ENCODE measurements at places on chromosomes 1 and 21.

GRCh38 chr1:169595764-169596711 is 9.8 kb upstream of the F5 start:
- no peak for DNase-seq

- DNase-seq: no peak
These were observed 6.5 kb downstream of the LCE7A start for GRCh38 chr1:152866321-152866720.

DNA sequence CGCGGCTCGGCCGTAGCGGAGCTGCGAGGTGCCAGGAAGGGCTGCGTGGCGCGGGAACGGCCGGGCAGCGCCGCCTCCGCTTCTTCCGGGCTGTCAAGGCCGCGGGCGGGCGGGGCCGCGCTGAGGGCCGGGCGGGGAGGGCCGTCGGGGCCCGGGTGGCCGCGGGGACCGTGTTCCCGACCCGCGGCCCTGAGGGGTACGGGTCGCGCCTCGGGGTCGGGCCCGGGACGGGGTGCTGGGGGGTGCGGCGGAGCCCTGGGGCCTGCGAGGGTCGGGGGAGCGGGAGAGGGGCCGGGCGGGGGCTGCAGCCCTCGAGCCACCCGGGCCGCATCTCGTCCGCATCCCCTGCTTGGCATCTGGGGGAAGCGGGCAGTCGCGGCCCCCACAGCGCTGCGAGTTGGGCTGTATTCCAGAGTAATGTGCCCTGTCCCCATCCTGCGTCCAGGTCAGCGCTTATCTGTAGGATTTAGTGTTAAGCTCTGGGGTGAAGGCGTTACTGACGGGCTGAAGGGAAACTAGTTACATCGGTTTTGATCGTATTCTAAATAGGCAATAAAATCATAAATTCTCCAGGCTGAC is 379 bp downstream of the RER1 start:
- no peak for DNase-seq

GRCh38 chr1:12179111-12179519 is 12.3 kb downstream of the TNFRSF1B start:
- peak; percentile 14 for DNase-seq

DNA sequence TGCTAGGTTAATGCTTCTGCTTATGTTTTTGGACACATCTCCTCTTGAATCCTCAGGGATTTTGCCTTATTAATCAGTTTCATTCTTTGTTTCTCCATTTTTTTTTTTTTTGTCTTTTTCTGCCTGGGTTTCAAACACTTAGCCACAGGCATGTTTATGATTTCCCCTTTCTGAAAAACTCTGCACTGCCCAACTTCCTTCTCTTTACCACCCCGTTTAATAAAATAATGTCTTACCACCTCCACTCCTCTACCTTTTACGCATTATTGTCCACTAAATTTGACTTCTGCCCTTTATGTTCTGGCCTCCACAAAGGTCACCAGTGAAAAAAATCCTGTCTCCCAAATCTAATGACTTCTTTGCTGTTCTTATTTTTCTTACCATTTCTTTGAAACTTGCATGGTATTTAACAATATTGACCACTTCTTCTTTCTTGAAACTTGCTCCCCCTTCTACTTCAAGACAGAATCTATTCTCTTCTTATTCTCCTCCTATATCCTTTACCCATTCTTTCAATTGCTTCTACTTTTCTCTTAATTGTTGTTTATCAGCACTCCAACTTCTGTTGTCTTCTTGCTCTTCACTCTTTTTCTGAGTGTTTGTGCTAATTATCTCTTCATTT is 150.3 kb downstream of the TNFSF18 start:
- peak; percentile 76 for DNase-seq

DNA sequence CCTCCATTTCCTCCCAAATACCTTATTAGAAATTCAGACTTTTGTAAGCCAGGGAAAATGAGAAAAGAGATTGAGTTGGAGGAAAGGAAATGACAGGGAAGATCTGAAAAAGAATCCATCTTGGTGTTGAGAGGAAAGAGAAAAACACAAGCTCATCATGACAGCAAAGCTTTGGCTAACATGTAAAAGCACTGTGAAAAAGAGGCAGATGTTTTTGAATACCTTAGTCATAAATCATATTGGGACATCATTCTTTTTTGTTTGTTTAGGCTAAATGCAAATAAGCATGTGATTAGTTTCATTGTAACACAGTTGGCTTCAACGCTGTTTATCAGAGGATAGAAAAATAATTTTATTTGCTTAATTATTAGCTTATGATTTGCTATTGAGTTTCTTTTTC is 64.6 kb downstream of the LHX8 start:
- no peak for DNase-seq

GRCh38 chr1:232130815-232131480 is 499.0 kb downstream of the SIPA1L2 start:
- DNase-seq: no peak

DNA sequence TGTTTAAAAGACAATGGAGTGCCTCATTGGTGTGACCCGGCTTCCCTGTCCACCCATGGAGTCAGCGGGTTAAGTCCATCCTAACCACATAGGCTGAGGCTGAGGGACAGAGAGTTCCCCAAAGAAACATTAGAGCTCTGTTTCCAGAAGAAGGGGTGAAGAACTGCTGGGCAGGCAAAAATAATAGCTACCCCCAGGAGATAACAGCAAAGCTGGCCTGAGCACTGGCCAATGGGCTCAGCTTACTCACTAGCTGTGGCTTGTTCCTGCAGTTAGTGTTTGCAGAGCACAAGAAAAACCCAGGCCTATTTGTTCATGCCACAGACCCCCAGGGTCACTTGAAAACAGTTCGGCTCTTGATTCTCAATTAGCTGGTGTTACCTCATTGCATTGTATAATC is 311.2 kb downstream of the NFIA start:
- no peak for DNase-seq

- DNase-seq: no peak
These were observed 26.6 kb downstream of the FAM78B start for GRCh38 chr1:166140251-166140650.

DNA sequence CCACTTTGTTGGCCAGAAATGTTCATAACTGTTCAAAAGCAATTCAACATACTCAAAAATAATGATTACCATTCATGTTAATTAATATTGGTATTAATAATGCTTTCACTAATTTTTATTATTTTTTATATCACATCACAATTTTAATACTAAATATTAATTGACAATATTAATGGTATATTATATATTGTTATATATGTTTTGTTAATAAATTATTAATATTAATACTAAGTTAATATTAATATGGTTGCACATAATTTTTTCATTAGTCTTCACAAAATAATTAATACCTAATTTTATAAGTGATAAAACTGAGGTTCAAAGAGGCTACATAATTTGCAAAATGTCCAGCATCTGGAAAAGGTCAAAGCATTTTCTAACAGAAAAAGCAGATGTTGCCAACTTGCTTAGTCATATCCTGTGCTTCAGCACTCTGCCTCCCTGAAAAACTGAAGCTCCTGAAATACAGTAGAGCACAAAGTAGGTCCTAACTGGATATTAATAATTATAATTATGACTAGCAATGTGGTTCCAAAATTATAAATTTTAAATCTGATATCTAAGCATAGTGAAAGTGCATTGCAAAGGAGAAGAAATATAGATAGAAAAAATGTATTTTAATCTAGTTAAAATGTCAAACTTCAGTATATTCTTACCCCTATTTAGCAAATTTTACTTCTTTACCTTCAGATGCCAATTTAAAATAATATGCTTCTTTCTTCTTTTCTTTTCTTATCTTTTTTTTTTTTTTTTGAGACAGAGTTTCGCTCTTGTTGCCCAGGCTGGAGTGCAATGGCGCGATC is 123.2 kb upstream of the TNFSF4 start:
- DNase-seq: peak; percentile 78

DNA sequence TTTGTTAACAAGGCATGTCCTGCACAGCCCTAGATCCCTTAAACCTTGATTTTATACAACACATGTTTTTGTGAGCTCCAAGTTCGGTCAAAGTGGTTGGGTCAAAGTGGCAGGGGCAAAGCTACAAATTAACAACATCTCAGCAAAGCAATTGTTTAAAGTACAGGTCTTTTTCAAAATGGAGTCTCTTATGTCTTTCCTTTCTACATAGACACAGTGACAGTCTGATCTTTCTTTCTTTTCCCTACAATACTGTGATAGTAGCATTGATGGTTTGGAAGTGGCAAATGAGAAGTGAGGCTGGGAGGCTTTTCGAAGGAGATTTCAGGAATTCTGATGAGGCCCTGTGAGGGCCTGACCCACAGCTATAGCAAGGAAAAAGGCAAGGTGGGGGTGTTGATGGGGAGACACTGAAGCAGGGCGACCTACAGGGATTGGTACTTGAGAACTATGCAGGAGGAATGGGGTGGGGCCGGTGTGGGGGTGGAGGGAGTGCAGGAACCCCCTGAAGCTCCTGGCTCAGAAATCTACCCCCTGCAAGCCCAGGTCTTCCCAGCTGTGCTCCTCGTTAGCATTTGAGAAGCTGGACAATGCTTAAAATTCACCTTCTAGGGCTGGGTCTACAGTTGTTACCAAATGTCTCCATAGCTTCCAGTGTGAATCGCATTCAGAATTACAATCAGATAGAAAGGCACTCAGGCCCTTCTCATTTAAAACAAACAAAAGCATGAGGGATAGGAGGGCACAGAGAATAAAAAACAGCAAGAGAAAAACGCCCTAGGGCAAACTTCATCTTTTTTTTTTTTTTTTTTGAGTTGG is 102.6 kb upstream of the PPM1J start:
- DNase-seq: no peak

Data from MV-4-11 (cell line).